ENCODE measurements at places on chromosomes 3 and 15.

GRCh38 chr3:188067932-188068331, 86.0 kb upstream of the LPP start:
- peak; percentile 80 for DNase-seq

DNA sequence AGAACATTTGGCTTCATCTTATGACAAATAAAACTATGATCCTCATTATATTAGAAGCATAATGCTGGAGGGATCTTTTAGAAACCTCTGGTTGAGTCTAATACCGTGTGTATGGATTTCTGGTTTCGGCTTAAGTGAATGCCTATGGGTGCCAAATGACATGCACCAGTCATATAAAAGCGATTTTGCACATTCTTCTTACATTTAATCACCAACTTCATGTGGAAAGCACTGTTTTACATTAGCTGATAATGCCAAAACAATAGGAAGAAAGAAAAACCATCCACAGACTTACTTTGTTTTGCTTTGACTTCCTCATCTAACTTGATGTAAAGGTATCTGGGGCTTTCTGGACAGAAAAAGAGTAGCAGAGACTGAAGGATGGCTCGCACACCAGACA, 20.9 kb downstream of the SLC2A2 start:
- DNase-seq, result peak; percentile 70

DNA sequence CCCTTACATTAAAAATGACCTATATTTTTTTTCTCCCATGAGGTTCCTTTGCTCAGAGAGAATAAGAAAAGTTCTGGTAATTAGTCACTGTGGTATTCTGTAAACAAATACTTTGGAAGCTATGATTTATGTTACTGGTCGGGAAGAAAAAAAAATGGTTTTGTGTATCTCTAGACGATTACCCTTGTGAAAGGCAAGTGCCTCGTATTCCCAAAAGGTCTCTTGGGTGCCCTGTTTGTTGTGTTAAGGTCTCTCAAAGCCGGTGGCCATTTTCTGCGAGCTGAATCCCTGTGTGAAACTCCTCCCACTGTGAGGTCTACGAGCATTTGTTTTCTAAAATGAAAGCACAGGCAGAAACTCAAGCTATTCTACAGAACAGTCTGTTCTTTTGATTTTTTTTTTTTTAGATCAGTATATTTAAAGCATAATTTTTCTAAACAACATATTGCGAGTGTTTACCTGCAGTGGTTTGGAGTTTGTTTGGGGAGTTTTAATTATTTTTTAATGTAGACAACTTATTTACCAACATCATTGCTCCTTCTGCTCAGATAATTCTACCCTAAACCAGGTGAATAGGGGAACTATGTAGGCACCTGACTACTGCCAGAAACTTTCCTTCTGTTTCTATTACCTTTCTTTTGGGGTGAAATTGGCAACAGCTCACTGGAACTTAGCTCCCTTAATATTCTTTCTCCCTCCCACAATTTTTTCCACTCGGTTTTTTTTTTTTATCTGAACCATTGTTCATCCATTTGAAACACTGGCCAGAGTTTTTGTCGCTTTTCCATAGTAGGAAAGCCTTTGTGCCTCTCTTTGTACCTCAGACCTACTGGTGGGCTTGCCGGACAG, 44.0 kb downstream of the ZBTB38 start:
- peak; percentile 83 for DNase-seq

DNA sequence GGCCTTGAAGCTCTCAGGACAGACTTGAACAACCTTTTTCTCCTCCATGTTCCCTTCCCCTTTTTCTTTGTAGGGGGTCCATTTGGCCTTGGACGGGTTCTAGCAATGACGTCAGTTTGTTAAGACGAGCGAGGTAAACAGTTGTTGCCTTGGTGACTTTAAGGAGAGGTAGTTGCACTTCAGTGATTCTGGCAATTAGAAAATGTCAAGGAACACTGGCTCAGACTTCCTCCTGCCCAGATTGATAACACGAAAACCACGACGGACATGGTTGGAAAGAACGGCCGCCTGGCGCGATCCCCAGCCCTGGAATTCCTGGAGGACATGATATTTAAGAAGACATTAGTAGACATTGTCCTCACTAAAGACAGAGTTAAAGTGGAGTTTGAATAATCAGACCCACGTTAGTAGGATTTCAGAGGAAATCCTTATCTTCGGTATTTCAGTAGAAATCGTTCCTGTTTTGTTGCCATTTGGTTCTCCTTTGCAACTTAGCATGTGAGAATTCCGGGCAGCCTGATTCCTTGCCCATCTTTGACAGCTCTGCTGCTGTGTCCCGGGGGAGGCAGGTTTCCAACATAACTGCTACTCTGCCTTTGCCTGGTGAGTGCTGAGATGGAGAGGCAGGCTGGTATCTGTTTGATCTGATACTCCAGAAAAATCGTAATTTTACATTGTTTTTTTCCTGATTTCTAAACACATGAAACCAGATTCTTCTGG, 87.3 kb downstream of the ST6GAL1 start:
- DNase-seq, result no peak

DNA sequence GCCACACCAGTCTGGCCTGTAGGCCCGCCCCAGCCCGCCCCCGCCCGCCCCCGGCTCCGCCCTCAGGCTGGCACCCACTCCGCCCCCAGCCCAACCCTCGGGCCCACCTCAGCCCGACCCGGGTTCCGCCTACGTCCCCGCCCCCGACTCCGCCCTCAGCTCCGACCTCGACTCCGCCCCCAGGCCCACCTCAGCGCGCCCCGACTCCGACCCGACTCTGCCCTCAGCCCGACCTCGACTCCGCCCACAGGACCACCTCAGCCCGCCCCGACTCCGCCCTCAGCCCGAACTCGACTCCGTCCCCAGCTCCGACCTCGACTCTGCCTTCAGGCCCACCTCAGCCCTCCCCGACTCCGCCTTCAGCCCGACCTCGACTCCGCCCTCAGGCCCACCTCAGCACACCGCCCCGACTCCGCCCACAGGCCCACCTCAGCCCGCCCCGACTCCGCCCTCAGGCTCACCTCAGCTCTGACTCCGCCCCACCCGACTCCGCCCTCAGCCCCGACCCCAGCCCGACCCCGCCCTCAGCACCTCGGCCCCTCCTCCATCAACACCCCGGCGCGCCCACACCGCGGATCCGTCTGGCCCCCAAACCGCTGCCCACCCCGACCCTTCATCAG, at the start of gene RAB43:
Gene RAB43 (minus strand): TSS at position 13 of the 620 bp plus-strand sequence. CDS start 315 bp downstream, outside the sequence.
- peak; percentile 75 for DNase-seq

DNA sequence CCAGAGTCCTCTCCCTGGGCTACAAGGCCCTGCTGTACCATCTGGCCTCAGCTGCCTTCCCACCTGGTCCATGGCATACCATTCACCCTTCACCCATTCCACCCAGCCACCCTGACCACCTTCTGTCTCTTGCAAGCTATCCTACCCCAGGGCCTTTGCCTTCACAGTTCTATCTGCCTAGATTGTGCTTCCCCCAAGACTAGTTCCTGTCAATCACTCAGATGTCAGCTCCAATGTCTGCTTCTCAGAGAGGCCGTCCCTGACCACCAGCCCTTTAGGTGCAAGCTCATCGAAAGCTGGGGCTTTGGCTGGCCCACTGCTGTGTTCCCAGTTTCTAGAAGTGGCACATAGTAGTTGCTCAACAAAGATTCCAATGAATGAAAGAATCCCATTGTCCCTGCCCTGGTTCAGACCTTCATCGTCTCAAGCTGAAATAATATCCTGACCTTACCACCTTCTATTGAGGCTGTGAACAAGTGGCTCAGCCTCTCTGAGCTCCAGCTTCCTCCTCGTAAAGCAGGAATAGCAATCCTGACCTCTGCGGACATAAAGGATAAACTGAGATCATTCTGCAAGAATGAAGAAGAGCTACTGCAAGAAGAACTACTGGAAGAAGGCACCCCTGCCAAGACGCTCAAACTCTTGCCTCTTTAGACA, 15.8 kb downstream of the EFCAB12 start:
- no peak for DNase-seq

DNA sequence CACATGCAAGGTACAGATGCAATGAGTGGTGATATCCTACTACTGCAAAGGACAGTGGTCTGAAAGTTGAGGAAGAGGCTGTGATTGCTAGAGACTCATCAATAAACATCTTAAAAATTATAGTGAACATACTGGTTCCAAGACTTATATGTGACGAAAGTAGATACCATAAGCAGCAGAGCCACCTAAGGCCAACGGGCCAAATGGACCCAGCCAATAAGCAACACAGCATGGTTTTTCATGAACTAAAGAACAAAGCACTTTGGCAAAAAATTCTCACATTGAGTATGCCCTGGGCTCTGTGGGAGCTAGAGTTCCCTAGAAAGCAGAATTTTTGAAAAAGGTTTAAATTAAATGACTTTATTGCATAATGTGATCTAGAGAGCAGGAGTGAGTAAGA, 272.1 kb downstream of the SI start:
- no peak for DNase-seq

- peak; percentile 65 for DNase-seq
Measured at GRCh38 chr15:63891079-63891767, 57.5 kb upstream of the HERC1 start.

- DNase-seq, result no peak
Measured at GRCh38 chr15:73597036-73597638, 36.1 kb downstream of the NPTN start.

DNA sequence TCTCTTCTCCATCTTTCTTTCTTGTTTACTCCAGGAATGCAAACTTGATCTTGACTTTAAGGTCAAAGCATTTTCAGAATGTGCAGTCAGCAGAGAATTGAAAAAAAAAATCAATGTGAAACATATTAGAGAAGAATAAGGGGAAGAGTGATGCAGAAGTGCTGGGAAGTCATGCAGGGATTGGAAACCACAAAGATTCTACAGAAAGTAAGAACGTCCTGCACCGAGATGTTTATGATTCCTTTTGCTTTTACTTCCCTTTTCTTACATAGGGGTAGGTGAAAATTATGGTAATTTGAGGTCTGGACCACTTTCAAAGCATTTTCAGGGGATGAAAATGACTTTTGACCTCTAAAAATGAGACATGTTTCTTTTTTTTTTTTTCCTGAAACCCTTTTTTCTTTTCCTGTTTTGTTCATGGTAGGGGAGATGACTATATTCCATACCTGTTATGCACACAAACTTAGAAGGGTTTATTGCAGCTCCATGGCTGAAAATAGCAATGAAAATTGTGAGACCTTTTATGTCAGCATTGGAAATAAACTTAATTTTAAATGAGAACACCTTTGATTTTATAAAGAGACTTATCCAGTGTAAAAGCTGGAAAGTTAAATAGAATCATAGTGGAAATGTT, 623.5 kb upstream of the TBL1XR1 start:
- DNase-seq, result peak; percentile 84

- no peak for DNase-seq
Measured at GRCh38 chr15:48872632-48873031, 5.3 kb upstream of the EID1 start.

GRCh38 chr15:40295877-40296560, 11.7 kb downstream of the PLCB2 start:
- DNase-seq, result no peak

DNA sequence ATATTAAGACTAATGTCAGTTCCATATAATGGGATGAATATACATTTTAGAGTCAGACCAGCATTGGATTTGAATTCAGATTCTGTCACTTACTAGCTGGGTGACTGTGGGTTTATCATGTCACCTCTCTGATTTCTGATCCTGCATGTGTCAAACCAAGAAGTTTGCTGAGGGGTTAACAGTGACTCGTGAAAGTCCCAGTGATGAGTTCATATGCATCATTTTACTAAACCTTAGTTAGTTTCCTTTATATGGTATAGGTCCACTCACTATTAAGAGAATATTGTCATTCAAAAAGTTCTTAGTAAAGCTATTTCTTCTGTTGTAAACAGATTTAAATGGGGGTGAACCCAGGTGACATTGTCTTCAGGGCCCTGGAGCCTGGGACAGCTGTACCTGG, 102.3 kb downstream of the ZNF621 start:
- DNase-seq, result no peak

DNA sequence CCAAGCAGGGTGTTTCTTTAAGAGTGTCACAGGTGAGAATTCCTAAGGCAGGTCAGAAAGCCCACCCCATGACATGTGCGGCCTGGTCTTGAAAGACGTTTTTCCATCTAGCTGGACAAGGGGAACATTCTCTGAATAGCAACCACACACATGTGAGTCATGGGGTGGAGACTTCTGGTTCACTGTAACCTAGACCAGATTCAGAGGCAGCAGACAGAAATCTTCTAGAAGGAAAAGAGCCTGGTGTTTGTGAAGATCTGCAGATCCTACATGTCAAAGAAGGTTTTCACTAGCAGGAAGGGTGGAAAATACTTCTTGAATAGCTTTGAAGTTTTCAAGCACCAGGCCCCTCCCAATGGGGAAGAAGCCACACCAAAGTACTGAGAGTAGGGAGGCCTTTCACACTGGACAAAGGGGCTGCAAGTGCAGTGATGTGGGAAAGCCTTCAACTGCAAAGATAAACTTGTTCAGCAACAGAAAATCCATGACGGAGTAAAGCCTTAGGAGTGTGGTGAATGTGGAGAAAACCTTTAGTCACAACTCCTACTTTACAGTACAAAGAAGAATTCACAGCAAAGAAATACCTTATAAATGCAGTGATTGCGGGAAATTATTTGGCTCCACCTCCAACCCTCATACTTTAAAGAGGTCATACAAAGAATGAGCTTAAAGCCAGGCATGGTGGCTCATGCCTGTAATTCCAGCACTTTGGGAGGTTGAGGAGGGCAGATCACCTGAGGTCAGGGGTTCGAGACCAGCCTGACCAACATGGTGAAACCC, 17.6 kb downstream of the ADAM10 start:
- DNase-seq, result peak; percentile 50

DNA sequence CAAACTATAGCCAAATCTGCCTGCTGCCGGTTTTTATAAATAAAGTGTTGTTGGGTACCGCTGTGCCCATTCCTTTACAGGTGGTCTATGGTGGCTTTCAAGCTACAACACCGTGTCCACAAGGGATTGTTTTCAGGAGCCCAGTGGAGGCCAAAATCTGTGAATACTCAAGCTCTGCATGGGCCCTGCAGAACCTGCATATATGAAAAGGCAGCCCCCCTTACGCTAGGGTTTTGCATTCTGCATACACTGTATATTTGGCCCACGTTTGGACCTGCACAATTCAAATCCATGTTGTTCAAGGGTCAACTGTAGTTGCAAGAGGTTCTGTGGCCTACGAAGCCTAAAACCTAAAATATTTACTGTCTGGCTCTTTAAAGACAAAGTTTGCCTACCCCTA, 122.2 kb upstream of the TLE3 start:
- DNase-seq, result no peak

- peak; percentile 74 for DNase-seq
Measured at GRCh38 chr3:48614044-48614443, 4.6 kb upstream of the UQCRC1 start.

GRCh38 chr3:98812851-98813374, 49.8 kb downstream of the ST3GAL6 start:
- peak; percentile 39 for DNase-seq

Data from fibroblast of skin of right quadriceps (primary cell).